Central memory CD4-positive, alpha-beta T cell (primary cell): ENCODE measurements at places on chromosomes 6 and 20.

- no peak for DNase-seq
These were observed 1304.6 kb downstream of the EPHA7 start for GRCh38 chr6:92114797-92115196.

GRCh38 chr20:53910351-53911002 lies 159.9 kb downstream of the BCAS1 start:
- DNase-seq, result no peak

- no peak for DNase-seq
These were observed 78.5 kb upstream of the TRDN start for GRCh38 chr6:123715006-123715863.

- no peak for DNase-seq
These were observed 52.4 kb downstream of the L3MBTL3 start for GRCh38 chr6:130070792-130071191.
